ENCODE measurements at places on chromosomes 11 and 22.

GRCh38 chr11:47225552-47226400 lies 11.0 kb downstream of the DDB2 start:
- no peak for DNase-seq

DNA sequence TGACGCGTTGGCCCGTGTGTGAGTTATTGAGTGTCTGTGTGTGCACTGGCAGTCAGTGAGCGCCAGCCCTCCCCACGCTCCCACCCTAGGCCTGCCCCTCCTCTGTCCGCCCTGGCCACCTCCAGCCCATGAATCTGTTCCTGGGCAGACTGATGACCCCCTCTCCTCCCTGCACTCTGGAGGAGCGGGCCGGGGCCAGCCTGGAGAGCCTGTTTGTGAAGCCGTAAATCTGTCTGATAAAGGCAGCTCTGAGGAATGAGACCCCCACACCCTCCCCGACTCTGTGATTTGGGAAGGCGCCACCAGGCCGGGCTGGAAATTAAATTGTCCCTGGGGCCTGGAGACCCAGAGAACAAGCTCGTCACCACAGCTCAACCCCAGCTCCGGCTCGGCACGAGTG lies 8.6 kb downstream of the TSSC4 start:
- DNase-seq: no peak

GRCh38 chr11:702462-703461 lies 3.3 kb upstream of the EPS8L2 start:
- DNase-seq: no peak

DNA sequence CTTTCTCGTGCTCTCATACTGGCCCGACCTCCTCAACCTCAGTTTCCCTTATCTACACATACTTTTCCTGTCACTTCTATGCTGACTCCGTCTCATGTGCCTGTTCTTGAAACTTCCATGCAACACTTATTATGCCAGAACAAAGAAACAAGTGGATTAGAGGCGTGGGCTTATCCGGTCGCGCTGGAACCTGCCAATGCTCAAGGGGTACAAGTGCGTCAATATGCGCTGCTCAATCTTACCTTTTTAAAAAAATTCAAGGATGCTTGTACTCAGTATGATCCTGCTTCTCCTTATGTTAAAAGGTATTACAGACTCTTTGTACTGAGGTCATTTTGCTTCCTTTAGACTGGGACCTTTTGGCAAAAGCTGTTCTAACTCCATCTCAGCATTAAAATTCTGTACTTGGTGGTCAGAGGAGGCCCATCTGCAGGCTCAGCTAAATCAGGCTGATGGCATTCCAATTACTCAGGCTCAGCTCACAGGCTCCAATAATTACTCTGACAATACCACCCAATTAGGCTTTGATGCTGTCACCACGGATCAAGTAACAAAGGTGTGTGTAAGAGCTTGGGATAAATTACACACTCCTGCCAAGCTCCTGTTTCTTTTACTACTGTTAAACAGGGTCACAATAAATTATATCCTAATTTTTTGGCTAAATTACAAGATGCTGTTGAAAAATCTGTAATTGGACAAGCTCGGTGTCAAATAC lies 26.3 kb upstream of the ALDH3B2 start:
- peak; percentile 16 for DNase-seq

DNA sequence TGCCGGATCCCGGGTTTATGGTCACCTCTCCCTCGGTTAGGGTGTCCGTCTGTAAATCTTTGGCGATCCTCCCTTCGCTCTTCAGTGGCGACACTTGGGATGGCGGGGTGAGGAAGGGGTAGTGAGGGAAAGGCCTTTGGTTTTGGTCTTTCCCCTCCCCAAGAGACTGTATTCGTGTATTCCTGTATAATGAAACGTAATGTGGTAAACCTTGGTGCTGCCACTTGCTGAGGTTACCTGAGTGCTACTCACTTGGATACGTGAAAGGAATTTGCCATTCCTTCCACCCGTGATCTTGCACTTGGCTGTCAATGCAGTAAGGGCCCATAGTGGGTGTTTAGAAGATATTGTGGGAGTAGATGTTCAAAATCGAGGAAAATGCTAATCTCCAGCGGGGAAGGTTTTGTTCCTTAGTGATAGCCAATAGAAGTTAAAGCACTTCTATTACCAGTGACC lies 578 bp upstream of the NUP160 start:
- DNase-seq: no peak

DNA sequence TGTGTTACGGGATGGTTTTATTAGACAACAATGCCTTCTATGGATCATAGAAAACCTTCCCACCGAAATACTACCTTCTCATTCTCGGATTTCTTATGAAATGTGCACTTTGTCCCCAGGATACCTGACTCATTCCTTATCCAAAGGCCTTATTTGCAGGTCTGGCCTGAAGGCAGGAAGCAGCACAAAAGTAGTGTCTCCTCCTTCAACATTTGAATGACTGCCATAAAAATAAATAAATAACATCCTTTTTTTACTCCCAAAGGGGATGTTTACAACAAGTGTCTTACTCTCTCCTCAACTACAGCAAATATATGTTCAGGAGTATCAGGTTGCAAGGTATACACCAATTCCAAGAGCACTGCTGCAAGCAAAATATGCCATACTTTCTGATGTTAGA lies 41.6 kb upstream of the PAK1 start:
- no peak for DNase-seq

DNA sequence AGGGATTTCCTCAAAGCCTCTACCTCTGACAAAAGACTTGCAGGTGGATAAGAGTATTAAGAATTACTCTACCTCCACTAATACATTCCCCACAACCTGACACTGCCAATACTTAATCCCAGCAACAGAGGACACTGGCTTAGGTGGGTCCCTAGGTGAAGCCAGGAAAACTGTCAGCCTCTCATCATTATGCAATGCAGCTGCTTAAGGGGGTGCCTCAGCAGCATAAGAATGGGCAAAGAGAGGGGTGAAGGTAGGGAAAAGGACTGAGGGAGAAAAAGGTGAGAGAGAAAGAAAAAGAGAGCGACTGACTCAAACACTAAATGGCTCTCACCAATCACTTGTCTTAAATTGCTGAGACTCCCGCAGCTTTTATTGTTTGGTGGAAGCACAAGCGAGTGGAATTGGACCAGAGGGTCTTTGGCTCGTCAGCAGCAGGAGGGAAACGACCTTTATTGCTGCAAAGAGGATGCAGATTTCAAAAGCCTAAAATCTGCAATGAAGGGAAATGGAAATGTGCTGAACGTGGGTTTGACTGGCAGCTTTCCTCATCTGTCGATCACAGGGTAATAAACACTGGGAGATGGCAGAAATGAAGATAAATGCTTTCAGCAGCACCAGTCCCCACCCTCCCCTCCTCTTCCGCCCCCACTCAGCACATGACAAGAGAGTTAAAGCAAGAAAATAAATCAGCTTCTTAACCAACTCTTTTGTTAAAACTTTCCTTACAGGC lies 64.9 kb upstream of the CHRM4 start:
- no peak for DNase-seq

- DNase-seq: no peak
Observed at GRCh38 chr11:86210898-86211297, 33.7 kb upstream of the EED start.

- no peak for DNase-seq
Observed at GRCh38 chr22:24289741-24290163, 19.1 kb downstream of the SPECC1L start.

GRCh38 chr11:74720596-74721478 lies 10.4 kb downstream of the CHRDL2 start:
- DNase-seq: no peak

DNA sequence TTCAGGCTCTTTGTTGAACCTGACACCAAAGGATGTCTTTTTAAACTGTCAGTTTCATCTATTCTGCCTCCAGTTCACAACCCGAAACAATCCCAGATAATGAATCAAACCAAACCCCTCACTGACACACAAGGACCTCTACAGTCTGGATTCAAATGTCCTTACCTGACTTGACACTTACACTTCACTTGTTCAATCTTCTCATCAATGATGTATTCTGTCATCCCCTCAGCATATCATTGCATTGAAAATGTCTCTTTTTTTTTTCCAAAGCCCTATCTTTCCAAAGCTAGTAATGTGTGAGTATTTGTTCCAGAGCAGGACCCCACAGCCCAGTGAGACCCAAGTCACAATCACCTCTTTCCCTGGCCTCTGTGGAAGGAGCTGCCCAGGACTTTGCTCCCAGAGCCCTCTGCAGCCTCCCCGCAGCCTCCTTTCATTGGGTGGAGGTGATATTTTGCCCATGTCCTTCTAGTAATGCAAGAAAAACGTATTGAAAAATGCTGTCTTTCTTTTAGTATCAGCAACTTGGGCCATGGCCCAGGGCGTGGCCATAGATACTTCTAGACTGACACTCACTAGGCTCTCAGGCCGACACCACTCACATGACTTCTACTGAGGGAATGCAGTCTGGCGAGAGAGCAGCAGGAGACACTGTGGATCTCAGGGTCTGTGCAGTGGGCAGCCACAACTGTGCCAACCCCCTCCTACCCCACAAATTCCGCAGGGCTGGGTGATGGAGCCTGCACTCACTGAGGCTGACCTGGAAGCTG lies 18.2 kb downstream of the RFPL3 start:
- no peak for DNase-seq

DNA sequence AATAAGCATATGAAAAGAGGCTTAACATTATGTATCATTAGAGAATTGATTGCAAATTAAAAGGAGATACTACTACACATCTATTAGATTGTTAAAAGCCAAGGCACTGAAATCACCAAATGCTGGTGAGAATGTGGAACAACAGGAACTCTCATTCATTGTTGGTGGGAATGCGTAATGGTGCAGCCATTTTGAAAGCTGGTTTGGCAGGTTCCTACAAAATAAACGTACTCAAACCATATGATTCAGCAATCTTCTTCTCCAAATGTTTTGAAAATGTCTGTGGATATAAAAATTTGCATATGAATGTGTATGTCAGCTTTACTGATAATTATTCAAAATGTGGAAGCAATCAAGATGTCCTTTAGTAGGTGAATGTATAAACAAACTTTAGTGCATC lies 176.4 kb upstream of the PLET1 start:
- no peak for DNase-seq

- no peak for DNase-seq
Observed at GRCh38 chr11:97961431-97961830, 1059.3 kb upstream of the CNTN5 start.

GRCh38 chr11:64247729-64248531 lies 1.2 kb upstream of the PPP1R14B start:
- no peak for DNase-seq

DNA sequence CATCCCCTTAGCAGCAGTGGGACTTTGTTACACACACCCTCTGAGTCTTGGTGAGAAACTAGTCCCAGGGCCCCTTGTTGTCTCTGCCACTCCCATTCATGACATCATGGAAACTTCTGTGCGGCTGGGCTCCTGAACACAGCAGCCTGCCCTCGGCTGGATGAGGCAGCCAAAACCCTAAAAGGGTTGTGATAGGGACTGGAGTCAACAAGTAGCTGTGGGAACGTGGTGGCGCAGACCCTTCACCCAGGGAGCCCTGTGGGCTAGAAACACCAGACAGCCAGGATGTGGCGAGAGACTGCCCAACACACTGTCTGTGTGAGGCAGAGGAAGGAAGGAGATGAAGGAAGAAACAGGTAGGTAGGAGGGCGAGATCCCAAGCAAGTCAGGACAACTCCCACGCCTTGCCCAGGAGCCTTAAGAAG lies 3.9 kb downstream of the CD3D start:
- no peak for DNase-seq

DNA sequence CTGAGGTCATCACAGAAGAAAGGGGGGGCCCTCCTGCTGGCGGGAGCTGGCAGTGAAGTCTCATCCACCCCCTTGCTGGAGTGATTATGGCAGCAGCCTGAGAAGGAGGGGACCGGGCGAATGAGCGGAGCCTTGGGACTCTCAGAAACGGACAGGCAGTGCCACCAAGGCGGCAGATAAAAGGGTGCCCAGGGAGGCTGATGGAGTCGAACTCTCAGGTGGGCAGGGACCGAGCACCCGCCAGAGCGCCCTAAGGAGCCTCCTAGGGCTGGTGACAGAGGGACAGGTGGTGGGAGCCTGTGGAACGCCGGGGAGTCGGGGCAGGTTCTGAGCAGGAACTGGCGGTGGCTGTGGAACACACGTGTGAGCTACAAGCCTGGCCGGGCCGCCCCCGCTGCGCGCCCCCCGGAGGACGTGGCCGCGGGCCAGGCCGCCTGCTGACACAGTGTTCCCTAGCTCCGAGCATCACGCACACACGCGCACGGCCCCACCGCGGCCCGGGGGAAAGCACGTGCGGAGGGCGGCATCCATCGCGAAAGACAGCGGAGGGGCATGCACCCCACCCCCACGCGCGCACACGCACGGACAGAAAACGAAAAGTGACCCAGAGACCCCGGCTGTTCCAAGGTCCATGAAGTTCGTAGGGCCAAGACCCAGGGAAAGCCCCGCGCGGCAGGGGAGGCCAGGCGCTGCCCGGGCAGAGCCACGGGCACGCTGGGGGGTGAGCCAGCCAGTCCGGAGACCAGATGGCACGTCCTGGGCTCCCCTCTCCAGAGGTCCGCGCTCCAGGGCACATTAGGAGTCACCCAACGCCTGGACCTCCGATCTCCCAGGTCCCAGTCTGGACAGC lies 1.0 kb downstream of the VWCE start:
- DNase-seq: peak; percentile 56

- DNase-seq: no peak
Observed at GRCh38 chr11:33344611-33345010, 87.4 kb downstream of the HIPK3 start.

GRCh38 chr11:48095779-48096470 lies 115.6 kb downstream of the PTPRJ start:
- no peak for DNase-seq

- DNase-seq: no peak
Observed at GRCh38 chr11:74004759-74005615, 3.9 kb downstream of the UCP3 start.

- peak; percentile 97 for DNase-seq
Observed at GRCh38 chr11:31106326-31106725, 263.2 kb downstream of the DCDC1 start.

DNA sequence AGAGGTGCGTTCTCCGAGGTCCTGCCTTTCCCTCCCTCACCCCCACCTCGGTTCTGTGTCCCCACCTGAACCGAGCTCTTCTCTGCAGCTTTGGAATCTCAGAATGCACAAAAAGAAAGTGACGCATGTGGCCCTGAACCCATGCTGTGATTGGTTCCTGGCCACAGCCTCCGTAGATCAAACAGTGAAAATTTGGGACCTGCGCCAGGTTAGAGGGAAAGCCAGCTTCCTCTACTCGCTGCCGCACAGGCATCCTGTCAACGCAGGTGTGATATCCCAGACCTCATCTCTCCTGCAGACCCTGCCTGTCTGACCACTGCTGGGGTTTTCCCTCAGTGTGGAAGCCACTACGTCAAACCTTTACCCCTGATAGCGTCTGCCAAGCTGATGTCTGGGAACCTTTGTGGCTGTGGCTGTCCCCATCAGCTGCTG lies 13.9 kb downstream of the ACP2 start:
- no peak for DNase-seq

All from NCI-H2171 (cell line).